ENCODE measurements at places on chromosomes 3 and 15.

GRCh38 chr3:4979428-4980228, at the start of gene BHLHE40:
Gene BHLHE40, plus strand, starts transcription at chr3:4979437. Its CDS starts 282 bp downstream, at chr3:4979719.
- no peak for DNase-seq

GRCh38 chr3:50625231-50626182, 8.6 kb downstream of the MAPKAPK3 start:
- DNase-seq: no peak

DNA sequence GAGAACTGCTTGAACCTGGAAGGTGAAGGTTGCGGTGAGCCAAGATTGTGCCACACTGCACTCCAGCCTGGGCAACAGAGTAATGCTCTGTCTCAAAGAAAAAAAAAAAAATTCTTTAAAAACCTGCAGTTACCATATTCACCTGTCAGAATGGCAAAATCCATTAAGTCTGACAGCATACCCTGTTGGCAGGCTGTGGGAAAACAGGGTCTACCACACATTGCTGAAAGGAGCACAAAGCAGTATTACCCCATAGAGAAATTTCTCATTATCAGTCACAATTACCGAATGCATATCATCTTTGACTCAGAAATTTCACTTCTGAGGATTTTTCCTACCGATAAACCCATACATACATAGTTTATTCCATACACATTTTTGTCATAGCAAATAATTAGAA, 264.1 kb upstream of the SLCO3A1 start:
- no peak for DNase-seq

DNA sequence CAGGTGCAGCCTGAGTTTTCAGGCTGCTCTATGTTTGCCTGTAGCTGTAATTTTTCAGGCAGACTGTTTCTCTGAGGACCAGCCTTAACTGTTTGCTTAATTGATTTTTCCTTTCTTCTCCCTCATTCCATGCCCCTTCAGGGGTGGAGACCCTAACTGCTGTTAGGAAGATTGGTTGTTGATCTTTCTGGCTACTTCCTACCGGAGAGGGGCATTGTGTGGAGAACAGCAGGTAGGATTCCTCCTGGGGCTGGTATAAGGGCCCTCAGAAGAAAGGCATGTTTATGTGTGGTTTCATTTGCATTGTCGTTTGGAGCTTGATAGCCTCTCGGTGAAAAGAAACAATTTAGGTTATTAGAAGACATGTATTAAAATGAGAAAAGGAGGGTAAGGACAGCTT, 56.9 kb upstream of the GOLGA6L2 start:
- no peak for DNase-seq

- DNase-seq: no peak
Observed at GRCh38 chr3:14583548-14584091, 43.5 kb upstream of the GRIP2 start.

- DNase-seq: no peak
Observed at GRCh38 chr3:73060302-73060723, 1.1 kb upstream of the EBLN2 start.

DNA sequence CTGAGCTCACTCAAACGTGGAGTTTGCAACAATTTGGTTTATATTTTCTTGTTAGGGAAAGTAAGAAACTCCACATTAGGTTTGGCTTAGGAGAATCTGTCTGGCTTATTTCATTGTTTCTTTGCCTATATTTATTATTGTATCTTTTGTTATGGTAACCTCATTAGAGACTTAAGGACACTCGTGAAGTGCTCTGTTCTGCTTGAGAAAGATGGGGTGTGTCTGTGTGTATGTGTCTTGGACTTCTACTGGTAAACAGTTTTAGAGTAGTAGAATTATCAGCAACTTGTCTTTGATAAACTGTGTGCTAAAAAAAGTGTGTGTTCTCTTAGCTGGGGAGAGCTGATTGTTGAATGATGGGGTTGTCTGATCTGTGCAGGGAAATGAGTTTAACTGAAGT, 306.5 kb downstream of the RBMS3 start:
- no peak for DNase-seq

DNA sequence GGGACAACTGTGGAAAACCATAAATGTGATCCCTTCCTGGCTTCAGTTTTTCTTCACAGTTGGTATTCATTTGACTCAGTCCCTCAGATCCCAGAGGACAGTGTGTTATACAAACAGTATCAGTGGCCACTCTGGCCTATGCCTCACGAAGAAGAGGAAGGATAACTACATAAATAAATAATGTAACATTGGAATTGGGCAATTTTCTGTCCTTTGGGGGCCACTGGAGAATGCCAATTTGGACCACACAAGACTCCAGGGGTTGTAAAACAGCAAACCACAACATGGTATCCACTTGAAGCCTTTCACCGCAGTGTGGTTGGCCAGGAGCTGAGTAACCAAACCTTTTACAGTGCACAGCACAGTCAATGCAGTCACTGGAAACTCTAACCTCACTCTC, 1077.0 kb downstream of the ROBO2 start:
- no peak for DNase-seq

GRCh38 chr3:62367763-62368195, 5.6 kb downstream of the FEZF2 start:
- DNase-seq: no peak

DNA sequence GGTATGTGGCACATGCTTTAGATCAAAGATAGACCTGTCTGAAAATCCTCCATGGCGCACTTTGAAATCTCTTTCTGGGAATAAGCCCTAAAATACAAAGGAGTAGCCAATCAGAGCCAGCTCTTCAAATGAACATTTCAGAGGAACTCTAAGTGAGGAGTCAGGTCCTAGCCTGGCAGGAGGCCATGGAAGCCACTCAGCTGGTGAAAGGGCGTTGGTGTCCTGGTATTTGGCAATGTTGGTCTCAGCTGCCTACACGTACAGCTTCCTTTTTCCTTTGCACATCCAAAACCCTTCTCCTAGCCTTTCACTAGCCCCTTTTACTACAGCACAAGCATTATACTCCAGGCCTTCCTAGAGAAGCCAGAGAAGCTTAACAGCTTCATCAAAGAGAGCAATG, 5.5 kb downstream of the WDR73 start:
- DNase-seq: no peak

DNA sequence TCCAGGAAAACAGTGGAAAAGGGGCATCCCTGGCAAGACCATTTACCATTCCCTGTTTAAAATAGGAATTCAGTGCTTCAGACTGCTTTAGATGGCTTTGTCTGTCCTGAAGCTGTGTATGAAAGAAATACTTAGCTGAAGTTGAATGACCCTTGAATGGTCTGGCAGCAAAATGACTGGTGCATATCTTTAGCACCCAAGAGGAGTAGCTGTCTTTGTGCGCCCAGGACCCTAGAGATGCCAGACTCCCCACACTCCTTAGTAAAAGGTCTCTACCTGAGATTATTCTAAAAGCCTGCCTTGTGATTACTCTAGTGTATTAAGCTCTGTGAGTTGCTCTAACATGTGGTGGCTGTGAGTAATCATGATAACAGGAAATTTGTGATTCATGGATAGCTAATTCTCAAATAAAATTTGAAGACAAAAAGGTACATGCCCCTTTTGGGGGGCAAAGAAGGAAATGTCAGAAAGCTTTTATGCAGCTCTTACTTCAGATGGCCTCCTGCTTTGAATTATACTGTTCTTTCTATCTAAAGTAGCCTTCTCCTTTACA, 3.2 kb downstream of the MAPKBP1 start:
- no peak for DNase-seq

DNA sequence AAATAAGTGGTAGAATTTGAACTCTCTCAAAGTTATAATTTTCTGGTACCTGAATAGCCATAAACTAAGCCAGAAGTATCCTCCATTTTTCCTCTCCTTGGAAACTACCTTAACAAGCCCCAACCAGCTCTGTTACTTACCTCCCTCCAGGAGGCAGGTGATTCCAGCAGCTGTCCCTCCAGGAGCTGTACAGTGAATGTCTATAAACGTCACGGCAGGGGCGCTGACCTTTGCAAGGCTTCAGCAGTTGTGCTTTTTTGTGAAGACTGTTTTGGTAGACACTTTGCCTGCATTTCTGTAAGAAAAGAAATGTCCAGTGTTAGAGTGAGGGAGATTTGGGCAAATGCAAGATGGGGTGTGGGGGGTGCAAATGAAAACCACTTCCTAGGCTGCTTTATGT, 67.2 kb downstream of the LEO1 start:
- no peak for DNase-seq

DNA sequence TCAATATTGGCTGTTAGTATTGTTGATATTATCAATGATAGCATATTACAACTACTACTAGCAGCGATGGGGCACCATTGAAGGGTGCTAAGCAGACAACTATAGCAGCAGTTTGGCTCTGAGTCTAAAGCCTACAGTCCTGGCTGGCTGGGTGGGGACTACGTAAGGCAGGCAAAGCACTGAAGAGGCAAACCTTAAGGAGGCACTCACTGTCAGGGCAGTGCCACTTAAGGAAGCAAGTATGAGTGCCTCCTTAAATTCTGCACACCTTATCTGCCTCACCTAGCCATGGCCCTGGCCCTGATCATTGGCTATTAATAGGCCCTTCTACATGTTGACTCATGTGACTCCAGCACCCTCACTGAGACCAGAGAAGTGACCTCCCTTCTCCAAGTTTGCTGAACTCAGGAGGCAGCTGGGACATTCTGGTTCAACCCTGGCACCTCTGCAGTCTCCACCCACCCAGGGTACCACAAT, 20.6 kb downstream of the CDCP1 start:
- DNase-seq: no peak

GRCh38 chr3:14244521-14245247, 66.1 kb downstream of the LSM3 start:
- DNase-seq: no peak

GRCh38 chr15:57923306-57923705, 142.2 kb downstream of the ALDH1A2 start:
- DNase-seq: no peak

GRCh38 chr3:98968824-98969223, 67.3 kb upstream of the DCBLD2 start:
- DNase-seq: no peak

DNA sequence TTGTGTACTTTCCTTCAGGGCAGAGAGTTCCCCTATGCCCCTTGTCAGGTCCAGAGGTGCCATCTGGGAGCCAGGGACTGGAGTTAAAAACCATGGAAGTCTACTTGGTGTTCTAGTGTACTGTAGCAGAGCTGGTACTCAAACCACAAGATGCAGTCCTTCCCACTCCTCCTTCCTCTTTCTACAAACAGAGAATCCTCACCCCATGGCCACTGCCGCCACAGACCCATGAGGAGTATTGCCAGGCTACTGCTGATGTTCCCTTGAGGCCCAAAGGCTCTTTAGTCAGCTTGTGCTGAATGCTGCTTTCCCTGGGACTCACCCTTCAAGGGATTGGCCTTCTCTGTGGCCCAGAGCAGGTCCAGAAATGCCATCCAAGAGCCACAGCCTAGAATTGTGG, 229.2 kb upstream of the ZPLD1 start:
- no peak for DNase-seq

- no peak for DNase-seq
Observed at GRCh38 chr3:171790898-171791691, 19.2 kb downstream of the PLD1 start.

DNA sequence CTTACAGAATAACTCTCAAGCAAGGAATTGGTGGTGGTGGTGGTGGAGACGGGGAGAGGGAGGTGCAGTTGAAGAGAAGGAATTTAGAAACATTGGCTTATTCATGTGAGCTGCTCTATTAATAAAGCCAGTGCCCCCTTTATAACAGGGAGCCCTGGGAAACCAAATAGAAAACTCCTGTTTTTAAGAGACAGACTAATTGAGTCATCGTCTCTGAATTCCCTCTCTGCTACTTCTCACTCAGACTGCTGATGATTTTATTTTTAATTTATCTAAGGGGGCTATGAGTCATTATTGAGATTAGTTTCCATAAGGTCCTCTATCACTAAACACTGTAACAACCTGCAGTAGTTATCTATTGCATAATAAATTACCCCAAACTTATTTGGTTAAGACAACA, 145.9 kb upstream of the GALNT15 start:
- DNase-seq: no peak

All from stimulated activated CD8-positive, alpha-beta memory T cell treated with anti-CD3 and anti-CD28 coated beads, Interleukin-7, amount 100 ng/mL, for 1 hour (primary cell).